LoVo (cell line): ENCODE measurements at places on chromosomes 3 and 15.
A peak's percentile ranks its signal among the peaks of the same experiment; 100 is the strongest.

DNA sequence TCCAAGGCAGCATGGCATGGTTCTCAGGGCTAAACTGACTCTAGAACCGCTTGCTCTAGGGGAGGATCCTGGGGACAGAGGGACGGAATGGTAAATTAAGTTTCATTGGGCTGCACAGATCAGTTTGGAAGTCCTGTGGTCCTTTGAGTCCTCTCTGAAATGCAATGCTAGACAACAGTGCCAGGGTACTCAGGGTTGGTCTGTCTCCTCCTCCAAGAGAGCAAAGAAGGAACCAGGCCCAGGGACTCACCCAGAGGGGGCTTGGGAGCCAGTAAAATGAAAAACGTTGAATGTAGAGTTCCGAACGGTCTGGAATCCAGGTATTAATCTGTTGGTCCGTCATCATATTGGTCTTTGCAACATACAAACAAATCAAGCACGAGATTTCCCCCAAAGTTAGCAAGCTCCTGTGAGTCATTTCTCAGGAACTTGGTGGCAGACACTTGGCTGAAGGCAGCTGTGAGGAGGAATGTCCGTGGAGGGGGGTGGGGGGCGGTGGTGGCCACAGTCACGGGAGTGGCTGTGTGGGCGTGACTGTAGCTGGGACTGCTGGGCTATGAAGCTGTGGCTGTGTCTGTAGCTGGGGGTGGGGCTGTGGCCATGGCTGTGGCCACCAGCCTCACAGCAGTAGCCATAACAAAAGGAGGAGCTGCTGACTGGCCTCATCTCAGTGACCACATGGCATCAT, 361.0 kb downstream of the SHQ1 start:
- DNase-seq: peak; percentile 78

- DNase-seq: no peak
Observed at GRCh38 chr3:73503781-73504180, 121.0 kb downstream of the PDZRN3 start.

GRCh38 chr15:88651136-88651732, 12.4 kb downstream of the ISG20 start:
- no peak for DNase-seq

DNA sequence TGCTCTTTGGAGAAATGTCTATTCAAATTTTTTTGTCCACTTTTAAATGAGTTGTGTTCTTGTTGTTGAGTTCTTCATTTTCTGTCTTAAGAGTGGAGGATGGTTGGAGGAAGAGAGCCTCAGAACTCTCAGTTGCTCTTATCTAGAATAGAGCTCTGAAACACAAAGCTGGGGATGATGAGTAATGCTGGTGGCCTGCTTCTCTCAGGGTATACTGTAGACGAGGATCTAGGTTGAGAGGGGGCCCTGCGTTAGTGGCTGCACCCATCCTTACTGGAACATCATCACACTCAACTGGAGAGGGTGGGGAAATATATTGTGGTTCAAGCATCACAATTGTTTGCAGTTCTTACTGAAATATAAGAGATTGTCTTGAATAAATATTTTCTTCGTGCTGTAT, 1.8 kb downstream of the SPTSSB start:
- no peak for DNase-seq

- no peak for DNase-seq
Observed at GRCh38 chr15:34012461-34013028, 26.5 kb downstream of the AVEN start.

DNA sequence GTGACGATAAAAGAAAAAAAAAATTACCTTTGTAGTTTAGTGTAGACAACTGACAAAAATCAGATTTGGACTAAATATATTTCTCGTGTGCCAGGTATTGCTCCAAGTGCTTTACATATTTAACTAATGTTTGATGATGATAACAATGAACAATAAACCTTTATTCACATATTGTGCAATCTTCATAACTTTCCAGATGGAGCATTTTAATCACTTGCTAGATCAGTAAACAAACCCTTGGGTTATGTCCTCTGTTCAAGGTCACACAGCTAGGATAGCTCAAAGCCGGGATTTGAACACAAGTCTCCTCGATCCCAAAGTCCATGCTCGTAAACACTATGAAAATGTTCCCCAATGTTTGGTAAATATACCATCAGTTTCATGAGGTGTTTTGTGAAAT, 14.5 kb downstream of the NCEH1 start:
- DNase-seq: no peak
